Stimulated activated CD4-positive, alpha-beta T cell treated with anti-CD3 and anti-CD28 coated beads, TNF-alpha, amount 100 ng/mL, for 1 hour (primary cell): ENCODE measurements at places on chromosomes 2 and 18.

DNA sequence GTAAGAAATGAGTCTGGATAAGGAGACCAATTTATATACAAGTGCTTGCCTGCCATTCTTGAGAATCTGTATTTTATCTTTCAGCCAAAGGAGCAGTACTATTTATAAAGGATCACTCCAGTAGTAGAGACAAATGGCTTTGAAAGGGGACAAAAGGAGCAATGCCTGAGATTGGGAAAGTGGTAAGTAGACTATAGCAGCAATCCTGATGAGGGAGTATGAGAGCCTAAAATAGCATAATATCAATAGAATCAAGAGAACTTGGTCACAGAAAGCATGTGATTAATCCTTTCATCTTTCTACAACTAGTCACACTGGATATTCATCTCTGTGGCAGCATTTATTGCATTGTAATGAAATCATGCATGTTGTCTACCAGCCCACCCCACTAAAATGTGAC is 20.2 kb downstream of the NRXN1 start:
- no peak for DNase-seq

DNA sequence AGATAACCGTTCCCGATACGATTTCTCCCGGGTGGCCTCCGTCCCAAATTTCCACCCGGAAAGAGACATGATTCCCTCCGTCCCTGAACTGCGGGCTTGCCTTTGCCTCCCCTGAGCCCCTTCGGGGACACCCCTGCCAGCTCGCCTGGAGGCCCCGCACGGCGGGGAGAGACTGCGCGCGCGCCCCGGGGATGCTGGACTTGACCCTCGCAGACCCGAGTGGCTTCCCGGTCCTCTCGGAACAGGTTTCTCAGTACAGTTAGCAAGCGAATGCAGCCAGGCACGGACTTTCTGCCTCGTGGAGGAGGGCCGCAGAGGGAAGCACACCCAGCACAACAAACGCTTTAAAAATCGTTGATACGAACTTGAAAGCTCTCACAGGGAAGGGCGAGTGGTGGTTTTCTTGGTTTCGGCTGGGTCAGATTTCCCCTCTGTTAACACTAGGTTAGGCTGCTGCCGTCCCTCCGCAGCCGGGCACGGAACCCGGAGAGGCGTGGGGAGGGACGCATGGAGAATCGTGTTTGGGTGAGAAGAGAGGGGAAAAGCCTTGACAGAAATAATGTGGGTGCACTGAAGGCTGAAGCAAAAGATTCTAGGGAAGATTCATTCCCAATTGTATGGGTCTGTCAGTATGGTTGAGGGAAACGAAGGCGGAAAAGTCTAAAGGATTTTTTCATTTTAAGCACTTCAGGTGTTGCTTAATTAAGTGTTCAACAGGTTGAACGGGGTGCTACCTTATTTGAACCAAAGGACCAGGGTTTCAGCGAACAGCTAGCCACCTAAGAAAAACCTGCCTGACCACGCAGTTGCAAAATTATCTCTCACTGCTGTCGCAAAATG is 916 bp downstream of the TNFRSF11A start:
- DNase-seq = no peak

GRCh38 chr18:73950116-73950700 is 197.4 kb downstream of the FBXO15 start:
- no peak for DNase-seq

GRCh38 chr2:151367571-151367970 is 10.2 kb downstream of the TNFAIP6 start:
- no peak for DNase-seq

DNA sequence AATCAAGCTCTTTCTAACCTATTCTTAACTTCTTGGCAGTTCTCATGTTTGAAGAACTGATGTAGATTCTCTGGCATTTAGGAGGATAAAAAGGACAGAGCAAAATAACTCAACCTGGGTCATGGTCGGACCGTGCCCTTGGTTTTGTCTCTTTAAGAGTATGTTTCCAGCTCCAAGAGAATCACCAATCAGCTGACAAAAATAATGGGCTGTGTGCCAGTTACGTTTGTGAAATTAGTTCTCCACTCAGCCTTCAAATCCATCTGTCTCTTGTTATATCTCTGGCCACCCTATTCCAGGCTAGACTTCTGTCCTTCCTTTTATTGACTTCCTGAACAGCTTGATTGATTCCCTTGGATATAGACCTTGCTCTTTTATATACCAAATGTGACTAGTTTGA is 225.7 kb downstream of the EPHA4 start:
- no peak for DNase-seq

DNA sequence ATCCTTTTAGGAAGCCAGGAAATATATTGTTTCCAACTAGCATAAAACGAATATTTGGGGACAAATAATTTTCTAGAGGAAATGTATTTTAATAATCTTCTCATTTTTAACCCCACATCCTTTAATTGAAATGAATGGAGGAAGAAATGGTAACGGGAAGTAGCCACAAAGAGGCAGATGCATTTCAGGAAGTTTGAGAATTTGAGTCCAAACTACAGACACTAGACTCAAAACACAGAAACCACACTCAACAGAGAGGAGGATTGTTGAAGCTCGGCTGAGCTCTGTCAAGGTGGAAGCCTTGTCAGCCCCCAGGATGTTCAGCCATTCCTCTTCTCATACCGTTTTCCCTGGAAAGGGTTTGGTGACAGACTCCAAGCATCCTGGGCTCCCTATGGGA is 288.5 kb downstream of the NAPG start:
- no peak for DNase-seq

- DNase-seq = no peak
Measured at GRCh38 chr2:1041012-1041805, 90.6 kb downstream of the SNTG2 start.

- DNase-seq = no peak
Measured at GRCh38 chr2:113886479-113887008, 3.3 kb upstream of the ACTR3 start.
